Stimulated activated CD4-positive, alpha-beta T cell treated with anti-CD3 and anti-CD28 coated beads, TNF-alpha, amount 100 ng/mL, for 48 hours (primary cell): ENCODE measurements at places on chromosomes 2 and 18.

DNA sequence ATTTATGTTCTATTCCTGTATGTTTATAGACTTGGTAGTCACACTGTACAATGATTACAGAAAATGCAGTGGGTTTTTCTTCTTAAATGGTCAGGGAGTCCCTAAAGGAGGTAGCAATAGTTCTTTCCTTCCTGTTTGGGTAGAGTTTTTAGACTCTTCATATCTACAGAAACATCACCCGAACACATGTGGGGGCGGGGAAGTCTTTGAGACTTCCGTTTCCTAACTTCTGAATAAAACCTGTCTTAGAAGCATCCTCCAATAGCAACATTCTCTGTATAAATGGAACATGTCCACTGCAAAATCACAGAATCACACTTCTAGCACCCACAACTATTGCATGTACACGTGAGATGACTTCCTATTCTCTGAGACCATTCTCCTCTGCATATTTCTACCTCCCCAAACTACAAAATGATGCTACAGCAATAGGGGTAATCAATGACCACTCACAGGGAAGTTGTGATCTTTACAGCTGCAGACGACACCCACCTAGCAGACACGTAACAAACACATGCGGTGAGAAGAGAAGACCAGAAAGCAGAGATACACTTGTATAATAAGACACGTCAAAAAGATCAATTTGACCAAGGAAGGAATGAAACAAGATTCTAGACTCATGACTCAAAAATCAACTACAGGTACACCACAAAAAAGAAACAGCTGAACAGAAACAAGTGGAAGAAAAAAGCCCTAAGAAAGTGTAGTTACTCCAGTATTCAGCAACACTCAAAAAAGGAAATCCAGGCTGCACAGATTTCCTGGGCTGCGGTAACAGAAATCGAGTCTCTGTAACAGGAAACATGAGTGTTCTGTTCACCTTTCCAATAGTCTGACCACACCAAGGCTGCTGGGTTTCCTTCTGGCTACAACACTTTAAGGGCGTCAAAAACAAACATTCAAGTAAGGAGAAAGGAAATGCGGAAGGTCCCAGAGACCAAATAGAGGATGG, 120.4 kb downstream of the ZNF516 start:
- peak; percentile 34 for DNase-seq

DNA sequence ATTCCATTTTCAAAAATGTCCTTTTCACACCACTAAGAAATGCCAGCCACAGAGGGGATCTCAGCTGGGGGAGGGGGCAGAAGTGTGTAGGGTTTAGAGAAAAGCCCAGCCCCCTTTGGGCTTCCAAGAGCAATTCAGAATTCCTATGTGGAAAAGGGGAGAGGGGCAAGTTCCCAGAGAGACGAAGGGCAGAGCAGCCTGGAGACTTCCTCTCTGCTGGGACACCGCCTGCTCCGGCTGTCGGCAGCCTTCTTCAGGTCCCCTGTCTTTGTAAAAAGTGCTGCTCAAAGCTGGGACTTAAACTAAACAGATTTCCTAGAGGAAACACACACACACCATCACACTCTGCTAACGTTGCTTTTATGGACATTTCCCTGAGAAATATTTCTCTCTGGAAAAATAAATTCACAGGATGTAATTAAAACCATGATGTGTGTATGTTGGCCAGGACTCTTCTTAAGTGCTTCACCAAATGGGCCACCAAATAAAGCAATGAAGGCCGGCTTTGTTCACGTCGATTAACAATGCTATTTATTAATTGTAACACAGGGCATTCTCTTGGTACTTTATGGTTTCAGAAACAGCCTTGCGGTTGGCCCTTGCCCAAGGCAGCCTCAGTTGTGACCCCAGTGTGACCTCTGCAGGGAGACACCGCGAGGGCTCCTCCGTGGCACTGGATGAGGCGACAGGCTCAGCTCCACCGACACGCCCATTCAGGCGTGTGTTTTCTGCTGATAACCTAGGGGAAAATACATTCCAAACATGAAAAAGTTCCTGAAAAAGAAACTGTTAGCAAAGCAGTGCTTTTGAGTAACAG, 5.6 kb upstream of the ASB1 start:
- DNase-seq, result no peak

DNA sequence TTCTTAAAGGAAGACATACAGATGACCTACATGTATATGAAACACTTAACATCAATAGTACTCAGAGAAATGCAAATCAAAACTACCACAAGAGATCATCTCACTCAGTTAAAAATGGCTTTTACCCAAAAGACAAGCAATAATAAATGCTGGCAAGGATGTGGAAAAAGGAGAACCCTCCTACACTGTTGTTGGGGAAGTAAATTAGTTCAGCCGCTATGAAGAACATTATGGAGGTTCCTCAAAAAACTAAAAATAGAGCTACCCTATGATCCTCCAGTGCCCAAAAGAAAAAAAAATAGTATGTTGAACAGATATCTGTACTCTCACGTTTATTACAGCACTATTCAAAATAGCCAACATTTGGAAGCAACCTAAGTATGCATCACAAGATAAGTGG, 1579.4 kb upstream of the TMEFF2 start:
- DNase-seq, result no peak

DNA sequence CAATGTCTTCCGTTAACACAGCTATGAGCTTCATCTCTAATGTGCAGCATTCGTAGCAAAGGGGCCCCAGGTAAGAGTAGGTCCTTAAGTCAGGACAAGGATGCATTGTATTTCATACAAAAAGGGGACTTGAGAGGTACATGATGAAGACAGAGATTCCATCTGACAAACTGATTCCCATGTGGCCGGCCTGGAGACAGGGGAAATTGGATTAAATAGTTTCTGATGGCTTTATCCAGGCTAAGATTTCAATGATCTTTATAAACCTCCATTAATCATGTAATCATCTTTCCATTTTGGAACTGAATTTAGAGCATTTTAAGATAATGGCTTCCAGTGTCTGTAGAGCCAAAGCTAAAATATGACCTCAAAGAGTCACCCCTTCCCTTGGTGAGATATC, 111.3 kb downstream of the NCKAP5 start:
- no peak for DNase-seq

DNA sequence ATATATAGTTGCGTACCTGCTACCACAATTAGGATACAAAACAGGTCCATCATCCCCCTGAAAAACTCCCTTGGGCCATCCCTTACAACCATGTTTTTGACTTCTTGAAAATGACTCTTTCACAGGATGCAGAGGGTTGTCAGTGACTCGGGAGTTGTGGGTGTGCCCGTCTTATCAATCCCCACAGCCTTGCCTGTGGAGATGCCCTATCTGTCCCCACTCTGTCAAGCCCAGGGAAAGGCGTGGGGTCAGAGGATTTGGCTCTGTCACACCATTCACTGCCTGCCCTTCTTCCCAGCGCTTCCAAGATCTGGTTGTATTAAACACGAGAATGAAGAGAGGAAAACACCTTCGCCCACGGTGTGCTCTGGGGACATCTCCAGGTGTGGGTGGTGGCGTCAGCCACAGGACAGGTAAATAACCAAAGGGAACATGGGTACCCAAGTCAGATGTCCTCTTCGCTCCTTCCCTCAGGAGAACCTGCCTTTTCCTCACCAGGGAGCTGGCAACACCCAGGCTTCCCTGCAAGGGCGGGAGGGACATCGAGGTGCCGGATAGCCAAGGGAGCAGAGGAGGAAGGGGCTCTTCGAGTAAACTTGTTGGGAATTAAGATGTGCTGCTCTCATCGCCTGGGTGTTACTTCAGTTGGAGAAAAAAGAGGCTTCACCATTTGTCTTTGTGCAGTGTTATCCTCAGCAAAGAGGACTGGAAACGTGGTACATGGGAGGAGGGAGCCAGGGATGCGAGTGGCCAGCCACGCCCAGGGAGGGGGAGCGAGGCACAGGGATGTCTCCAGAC, 100.3 kb downstream of the B3GNT2 start:
- DNase-seq, result no peak

DNA sequence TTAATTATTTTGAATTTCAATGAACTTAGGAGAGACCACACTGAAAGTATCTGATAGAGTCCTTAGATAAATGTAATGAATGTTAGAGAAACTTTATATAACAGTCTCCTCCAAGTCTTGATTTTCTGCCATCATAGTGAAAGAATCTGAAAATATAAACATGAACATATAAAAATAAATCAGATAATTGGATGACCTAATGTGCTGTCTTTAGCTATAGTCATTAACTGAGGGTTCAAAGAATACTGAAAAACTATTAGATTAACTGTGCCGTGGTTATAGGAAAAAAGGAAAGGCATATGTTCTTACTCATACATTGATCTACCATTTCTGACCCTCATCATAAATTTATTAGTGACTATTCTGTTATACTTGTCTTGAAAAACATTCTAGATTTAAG, 47.0 kb upstream of the SPAG16 start:
- no peak for DNase-seq

DNA sequence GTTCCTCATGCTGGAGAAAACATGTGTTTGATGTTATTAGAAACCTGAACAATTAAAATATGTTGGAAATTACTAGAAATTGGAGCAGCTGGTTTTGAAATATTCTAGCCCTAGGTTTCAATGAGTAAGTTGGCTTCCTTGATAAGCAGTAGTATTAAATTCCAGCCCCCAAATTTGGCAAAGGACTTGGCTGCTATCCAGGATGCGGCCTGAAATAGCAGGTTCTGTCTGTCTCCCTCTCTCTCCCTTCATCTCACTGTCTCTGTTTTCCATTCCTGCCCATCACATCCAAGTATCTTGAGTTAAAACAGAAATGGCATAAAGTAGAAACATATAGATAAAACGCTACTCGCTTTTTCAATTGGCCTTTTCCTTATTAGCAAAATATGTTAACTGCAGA, 20.9 kb upstream of the GPR45 start:
- DNase-seq, result no peak

- no peak for DNase-seq
These were observed 206.6 kb downstream of the HAUS1 start for GRCh38 chr18:46310675-46311345.

DNA sequence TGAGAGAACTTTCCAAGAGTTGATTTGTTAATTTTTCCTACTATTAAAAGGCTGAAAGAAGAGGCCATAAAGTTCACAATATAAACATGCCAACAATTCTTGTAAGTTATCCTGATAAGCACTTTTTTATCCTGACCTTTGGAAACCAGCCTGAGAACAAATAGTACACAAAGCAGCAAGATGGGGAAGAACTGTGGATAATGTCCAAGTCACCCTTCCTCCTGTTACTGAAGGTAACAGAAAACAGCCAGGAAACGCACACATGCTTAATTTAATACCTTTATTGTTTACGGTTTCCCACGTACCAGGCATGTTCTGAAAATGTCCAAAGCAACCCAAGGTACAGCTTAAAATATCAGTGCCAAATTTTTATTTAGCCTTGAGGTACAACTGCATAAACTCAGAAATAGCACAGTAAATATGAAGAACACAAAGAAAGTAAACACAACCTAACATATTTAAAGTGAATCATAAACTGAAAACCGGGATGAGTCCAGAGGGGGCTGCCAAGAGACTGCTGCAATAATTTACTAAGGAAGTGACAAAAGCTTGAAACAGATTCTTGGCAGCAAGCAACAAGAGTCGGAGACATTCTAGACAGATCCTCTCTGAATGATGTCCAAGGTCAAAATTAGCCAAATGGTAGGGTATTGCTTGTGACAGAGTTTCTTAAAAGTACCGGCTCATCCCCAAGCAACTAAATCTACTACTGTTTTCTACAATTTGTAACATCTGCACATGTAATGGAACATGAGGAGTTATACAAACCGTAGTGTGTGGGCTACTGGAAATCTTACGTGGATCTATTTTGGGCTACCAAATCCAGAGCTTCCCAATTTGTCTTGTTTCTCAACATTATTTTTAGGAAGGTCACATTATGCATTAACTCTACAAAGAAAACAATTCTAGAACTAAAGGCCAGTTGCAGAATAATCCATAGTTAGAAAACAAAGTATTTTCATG, 93.2 kb downstream of the CABYR start:
- no peak for DNase-seq

DNA sequence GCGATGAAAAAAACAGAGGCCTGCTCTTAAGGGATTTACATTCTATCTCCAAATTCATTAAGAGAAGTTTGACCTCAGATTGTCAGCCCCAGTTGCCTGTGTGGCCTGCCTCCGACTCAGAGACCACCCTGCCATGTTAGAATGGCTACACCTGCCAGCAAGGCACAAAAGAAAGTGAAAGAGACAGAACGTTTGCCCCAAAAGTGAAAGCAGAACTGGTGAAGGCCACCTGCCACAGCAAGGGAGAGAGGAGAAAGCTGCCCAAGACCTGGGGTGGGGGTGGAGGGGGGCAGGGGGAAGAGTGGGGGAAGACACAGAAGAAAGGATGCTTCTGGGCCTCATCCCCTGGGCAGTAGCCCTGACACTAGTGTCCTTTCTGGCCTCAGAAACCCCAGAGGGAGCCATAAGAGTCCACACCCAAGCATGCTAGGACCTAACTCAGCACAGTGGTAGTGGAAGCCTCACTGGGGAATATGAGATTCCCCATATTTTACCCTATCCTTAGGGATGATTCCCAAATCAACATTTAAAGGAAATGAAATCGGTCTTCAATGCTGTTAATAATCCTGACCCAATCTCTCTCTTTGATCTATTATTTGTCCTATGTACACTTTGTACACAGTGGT, 389.7 kb downstream of the TXNL1 start:
- DNase-seq, result no peak

DNA sequence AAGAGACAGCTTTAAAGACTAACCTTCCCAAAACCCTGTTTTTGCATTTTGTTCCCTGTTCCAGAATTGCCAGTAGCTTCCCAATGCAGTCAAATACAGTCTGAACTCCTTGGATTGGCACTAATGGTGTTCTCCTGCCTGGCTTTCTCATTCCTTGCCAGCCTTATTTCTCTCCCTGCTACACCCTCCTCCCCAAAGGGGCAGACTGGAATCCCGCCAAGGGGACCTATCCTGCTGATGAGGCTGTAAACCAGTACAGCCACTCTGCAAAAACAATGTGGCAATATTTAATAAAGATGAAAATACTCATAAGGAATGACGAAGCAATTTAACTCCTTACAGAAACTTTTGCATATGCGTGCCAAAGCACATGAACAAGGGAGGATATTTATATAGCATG, 4.5 kb upstream of the SLC4A5 start:
- no peak for DNase-seq

GRCh38 chr18:36212301-36213171, 25.2 kb downstream of the MOCOS start:
- DNase-seq, result no peak

GRCh38 chr2:187527262-187527661, 27.0 kb downstream of the TFPI start:
- no peak for DNase-seq

GRCh38 chr2:237700512-237701032, 73.2 kb downstream of the LRRFIP1 start:
- DNase-seq, result no peak

- DNase-seq, result no peak
These were observed 147.3 kb downstream of the AGAP1 start for GRCh38 chr2:235640926-235641723.

- DNase-seq, result no peak
These were observed 882.1 kb upstream of the PIK3C3 start for GRCh38 chr18:41072946-41073345.

- DNase-seq, result no peak
These were observed 48.7 kb downstream of the DPP4 start for GRCh38 chr2:162025121-162025911.

GRCh38 chr18:69838620-69839411, 108.9 kb downstream of the CD226 start:
- peak; percentile 6 for DNase-seq
